ENCODE measurements at places on chromosomes 6 and 20.

DNA sequence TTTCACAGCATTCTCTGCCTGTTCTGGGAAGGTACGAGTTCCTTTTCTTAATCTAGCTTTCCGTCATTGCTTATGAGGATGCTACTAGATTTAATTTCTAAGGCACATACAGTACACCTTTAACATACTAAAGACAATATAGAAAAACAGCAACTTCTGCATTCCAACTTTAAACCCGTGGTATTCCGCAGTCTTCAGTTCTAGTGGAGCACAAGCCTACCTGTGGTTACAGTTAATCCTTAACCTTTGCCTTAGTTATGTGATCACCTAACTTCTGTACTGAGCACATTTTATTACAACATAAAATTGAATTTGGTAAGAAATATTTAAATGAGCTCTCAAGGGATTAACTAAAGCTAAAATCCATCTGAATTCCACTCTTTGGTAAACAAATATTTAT lies 289.5 kb downstream of the BTBD9 start:
- DNase-seq = no peak

GRCh38 chr20:12055161-12055560 lies 137.5 kb downstream of the BTBD3 start:
- no peak for DNase-seq

GRCh38 chr6:53986165-53986720 lies 125.0 kb upstream of the MLIP start:
- no peak for DNase-seq

DNA sequence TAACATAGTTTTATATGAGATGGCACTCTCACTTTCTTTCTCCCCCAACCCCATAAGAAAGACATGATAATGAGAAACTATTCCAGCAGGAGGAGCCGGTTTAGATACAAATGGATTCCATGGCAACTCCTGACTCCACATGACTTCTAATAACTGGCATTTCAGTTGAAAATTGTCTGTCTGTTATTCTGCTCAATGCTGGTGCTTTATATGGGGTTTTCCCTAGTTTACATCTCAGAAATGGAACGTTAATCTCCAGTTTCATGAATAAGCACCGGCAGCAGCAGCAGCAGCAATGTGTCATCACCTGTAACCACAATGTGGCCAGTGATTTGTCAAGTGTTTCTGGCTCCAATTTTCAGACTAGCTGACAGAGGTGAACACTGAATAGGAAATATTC lies 8.0 kb upstream of the SIM1 start:
- no peak for DNase-seq

- no peak for DNase-seq
Observed at GRCh38 chr6:8958894-8959511, 523.7 kb upstream of the SLC35B3 start.

DNA sequence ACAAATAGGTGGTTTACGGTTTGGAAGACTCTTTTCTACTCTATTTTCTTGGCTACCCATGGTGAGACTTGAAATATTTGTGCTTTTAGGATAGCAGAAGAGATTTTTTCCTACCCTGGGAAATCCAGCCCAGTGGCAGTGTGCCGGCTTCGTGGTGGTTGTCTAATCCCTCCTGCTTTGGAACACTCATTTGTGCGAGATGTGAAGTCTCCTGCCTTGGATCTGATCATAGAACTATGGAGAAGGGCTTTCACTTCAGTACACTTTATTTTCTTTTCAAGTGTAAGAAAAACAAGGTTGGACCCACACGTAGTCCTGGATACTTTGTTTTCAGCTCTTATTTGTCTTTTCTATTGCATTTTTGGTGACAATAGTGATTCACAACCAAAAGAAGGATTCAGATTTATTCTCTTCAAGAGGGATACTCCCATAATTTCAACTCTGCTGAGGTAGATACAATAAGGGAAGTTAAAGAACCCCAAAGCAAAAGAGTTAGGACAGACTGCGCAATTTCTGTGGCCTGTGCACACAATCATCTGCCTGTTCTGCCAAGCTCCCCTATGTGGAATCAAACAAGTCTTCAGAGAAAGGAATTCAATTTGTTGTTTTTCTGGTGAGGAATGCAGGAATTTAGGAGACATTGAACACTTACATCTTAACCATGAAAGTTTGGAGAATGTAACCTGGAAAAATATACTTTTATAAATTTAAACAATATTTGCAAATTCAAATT lies 413.2 kb downstream of the GJA1 start:
- DNase-seq = no peak

DNA sequence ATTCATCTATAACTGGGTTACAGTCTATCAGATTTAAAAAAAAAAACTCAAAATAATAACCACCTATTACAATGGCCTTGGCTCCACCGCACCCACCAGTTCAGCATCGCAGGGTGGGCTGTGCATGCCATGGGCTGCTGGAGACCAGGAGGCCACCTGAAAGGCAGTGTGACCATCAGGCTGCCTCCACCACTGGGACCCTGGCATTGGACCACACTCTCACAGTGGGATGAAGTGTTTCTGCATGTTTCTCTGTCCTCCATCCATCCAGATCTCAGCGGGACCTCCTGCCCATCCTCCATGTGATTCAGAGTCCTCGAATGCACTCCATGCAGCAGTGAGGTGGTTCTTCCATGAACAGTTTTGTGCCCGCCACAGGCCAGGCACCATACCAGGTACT lies 206.1 kb upstream of the CST7 start:
- DNase-seq = no peak

- no peak for DNase-seq
Observed at GRCh38 chr6:18047406-18047805, 60.0 kb upstream of the KIF13A start.

- no peak for DNase-seq
Observed at GRCh38 chr6:157757430-157758403, 65.3 kb upstream of the SNX9 start.

DNA sequence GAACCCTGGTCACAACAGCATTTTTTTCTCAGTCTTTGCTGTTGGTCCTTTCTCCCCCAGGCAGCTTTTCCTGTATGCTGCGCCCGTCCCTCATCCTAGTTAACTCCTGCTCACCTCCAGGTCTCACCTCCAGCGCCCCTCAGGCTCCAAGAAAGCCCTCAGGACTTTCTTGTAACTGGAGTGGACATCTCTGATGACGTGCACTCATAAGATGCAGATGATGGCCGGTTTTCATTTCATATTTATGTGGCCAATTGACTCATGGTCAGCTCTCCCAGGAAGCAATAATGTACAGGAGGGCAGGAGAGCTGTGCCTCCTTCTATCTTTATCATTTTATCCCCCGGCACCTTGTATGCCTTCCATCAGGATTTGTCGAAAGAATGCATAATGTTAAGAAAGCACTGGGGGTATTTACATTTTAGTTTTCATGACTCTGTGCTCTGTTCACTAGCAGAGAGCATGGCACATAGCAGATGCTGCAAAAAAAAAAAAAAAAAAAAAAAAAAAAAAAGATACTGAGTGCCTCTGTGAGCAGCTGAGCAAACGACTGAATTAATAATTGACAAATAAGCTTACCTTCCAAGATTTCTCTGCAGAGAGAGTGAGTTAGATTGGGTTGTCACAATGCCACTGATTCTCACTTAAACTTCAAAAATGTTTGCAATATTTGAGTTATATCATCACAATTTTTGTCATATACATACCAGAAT lies 170.2 kb downstream of the DOK5 start:
- DNase-seq = no peak

DNA sequence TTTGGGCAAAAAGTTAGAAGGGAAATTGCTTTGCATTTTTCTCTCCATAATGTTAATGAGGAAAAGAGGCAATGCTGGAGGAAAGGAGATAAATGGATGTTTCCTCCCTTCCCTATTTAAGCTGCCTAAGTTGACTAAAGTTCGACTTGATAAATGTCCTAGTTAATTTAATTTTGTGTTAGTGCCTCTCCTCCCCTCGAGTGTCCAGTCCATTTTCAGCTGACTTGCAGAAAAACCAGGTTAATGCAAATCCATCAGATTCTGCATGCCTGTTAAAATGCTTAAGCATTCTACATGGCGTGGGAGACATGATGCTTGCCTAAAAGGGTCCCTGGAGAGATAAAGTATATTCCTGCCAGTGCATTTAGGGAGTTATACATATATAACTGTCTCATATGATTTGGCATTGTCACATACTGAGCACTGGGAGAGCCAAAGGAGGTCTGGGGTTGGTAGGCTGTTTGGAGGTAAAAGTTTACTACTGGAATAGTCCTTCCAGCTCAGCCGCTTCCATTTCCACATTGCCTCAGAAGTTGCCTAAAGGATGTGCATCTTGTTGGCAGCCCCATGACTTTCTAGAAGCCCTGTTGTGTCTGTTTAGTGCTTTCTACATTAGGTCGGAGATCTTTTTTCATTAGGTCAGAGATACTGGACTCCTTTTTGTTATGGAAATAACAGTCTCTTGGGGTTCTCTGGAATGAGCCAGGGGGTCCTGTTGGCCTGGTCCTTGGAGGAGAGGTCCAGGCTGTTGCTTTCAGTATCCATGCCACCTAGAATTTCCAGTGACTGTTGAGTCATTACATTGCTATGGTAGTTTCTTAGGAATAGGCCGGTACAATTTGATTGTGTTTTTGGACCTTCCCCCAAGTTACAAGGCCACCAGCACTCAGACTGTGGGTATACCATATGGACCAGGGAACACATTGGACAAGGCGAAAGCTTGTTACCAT lies 30.4 kb downstream of the JARID2 start:
- no peak for DNase-seq

DNA sequence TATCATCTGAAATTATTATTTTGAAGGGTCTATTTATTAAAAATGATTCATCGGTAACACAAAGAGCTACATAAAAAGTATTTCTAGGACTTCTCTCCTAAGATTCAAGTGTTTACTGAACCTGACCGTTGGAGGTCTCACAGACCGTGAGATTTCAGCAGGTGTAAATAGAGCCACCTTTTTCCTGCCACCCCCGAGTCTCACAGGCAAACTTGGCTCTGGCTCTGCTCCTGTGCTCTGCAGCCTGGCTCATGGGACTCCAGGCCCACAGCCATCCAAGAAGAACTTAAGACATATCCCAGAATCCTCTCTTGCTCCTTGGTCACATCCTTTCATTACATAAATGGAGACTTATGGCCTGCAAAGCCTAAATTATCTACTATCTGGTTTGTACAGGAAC lies 67.8 kb upstream of the AGPAT4 start:
- DNase-seq = no peak

DNA sequence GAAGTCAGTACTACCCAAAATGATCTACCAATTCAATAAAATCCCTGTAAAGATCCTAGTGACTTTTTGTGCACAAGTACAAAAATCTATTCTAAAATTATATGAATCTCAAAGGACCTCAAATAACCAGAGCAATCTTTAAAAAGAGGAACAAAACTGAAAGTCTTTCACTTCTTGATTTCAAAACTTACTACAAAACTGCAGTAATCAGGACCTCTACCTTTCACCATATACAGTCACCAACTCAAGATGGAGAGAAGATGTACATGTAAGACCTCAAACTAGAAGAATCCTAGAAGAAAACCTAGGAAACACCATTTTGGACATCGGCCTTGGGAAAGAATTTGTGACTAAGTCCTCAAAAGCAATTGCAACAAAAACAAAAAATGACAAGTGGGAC lies 109.5 kb upstream of the CD93 start:
- no peak for DNase-seq

DNA sequence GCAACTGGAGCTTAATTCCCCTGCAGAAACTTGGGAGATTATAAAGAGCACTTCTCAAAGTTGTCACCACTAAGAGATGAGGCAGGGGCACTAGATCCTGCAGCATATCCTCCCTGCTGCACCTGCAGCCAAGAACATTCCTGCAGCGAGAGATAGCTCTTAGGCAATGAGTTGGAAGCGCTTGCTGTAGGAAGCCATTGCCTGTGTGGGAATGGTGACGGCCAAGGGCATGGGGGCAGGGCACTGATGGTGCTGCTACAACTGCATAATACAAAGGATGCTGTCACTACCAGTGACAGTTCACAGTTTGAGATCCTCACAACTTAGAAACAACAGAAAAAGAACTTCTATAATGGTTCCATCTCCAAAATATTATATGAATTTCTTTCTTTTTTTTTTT lies 89.9 kb downstream of the CDS2 start:
- no peak for DNase-seq

DNA sequence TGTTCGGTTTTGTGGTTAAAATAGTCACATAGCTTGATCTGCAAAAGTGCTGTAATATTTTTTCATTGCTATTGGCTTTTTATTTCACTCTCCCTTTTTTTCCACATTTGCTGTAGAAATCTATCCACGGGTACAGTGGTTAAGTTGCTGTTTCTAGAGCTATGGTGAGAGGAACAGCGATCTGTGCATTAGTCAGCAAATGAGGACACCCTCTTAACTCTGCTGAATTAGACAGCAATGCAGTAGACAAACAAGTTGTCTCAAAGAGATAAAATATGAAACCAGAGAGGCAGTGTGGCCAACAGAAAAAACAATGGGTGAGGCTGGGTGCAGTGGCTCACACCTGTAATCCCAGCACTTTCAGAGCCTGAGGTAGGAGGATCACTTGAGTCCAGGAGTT lies 17.6 kb upstream of the SYNJ2 start:
- DNase-seq = no peak

DNA sequence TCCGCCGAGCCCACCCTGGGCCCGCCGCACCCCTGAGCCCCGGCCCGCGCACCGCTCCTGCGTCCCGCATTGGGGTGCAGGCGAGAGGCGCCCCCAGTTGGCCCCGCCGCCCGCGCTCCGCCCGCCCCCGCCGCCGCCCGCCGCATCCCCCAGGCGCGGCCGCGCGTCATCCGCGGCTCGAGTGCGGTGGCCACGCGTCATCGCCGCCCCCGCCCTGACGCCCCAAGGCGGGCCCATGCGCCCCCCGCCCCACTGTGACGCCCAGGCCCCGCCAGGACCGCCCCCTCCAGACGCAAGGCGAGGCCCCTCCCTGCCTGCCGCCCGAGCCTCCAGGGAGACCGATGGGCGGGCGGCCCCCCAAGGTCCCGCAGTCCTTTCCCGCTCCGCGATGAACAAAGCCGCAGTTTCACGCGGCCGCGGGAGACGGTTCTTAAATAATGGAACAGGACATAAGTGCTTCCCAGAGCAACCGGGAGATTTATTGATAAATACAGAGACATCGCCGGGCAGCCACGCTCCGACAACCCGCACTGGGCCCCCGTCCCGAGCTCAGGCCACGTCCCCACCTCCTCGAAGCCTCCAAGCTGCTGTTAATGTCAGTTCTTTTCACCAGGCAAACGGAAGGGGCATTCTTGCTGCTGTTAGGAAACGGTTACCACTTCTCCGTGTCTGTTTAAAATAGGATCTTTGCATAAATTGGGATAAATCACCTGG lies at the start of gene ANKRD60:
TSS of gene ANKRD60 (minus strand) at position 170 of the 714 bp plus-strand sequence. CDS start at position 170, 0 bp downstream.
- no peak for DNase-seq

GRCh38 chr6:44007818-44008621 lies 119.2 kb downstream of the MRPL14 start:
- no peak for DNase-seq

DNA sequence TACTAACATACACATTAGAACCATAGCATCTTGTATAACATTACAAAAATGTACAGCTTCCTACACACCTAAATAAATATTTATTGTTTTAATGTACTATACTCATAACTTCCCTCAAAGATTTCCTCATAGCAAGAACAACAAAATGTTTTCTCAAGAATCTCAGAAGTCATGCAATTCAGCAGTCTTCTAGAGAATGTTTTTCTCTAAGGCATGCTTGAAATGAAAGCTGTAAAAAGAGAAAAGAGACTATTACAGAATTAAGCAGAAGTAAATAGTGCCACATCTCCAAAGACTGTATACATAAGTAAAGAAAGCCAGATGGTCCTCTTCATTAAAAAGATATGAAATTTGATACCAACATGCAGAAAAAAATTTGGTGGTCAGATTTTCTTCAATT lies 672.2 kb downstream of the EPM2A start:
- no peak for DNase-seq
